ENCODE measurements at places on chromosomes 6 and 20. TPM values are rescaled to one million over a fixed set of nuclear protein-coding genes. Genes with fewer than 3 reads are reported as not detected.

- no peak for DNase-seq
Measured at GRCh38 chr6:98002678-98003077, 719.7 kb upstream of the MMS22L start.

Gene PRDM13
- total RNA-seq, result not detected

- no peak for DNase-seq
Measured at GRCh38 chr20:49979030-49979832, 3.5 kb upstream of the SNAI1 start.

Gene KHDRBS2
- total RNA-seq, result not detected

GRCh38 chr6:44219053-44219814 lies 2.5 kb downstream of the MYMX start:
- peak; percentile 65 for DNase-seq

- no peak for DNase-seq
Measured at GRCh38 chr6:169890049-169890448, 138.6 kb downstream of the ERMARD start.

Gene SRSF12
- total RNA-seq, result not detected

DNA sequence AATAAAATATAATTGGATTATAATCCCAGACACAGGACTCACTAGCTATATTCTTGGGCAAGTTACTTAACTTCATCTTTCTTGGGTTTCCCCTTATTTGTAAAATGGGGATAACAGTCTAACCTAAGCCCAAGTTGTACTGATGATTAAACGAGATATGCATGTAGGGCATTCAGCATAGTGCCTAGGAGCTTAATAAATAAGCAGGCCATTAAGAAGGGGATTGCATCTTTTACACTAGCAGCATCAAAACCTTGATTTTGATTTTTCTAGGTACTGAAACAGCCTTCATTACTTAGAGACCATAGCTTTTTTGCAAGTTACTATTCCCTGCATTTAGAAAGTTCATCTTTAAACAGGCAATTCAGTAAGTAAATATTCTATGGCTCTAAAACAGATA lies 2.2 kb upstream of the QKI start:
- no peak for DNase-seq

- no peak for DNase-seq
Measured at GRCh38 chr6:12749531-12750379, 33.2 kb downstream of the PHACTR1 start.

Gene SMLR1
- total RNA-seq, result not detected

Gene SLC12A5
- total RNA-seq, result not detected

- no peak for DNase-seq
Measured at GRCh38 chr6:144140867-144141266, 9.4 kb upstream of the STX11 start.

- no peak for DNase-seq
Measured at GRCh38 chr6:24274441-24275083, 83.3 kb downstream of the DCDC2 start.

- no peak for DNase-seq
Measured at GRCh38 chr6:160300076-160300695, 41.6 kb upstream of the SLC22A2 start.

Measured in gastrocnemius medialis (tissue), 4 donors.